Thoracic aorta (tissue), 2 donors: ENCODE measurements at places on chromosomes 6 and 20.

DNA sequence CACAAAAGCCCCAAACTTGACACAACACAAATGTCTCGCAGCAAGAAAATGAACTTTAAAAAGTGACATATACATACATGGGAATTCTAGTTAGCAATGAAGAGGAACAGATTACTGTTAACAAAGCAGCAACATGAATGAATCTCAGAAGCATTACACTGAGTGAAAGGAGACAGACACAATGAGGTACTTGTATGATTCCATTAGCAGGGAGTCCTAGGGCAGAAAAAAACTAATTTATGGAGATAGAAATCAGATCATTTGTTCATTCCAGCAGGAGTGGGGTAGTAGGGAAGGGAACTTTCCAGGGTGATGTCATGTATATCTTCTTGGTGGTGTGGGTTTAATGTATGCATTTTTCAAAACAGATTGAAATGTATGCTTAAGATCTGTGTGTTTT lies 524.4 kb downstream of the KIF16B start:
- no peak for DNase-seq

- no peak for DNase-seq
Observed at GRCh38 chr6:80550748-80551147, 444.3 kb downstream of the BCKDHB start.

DNA sequence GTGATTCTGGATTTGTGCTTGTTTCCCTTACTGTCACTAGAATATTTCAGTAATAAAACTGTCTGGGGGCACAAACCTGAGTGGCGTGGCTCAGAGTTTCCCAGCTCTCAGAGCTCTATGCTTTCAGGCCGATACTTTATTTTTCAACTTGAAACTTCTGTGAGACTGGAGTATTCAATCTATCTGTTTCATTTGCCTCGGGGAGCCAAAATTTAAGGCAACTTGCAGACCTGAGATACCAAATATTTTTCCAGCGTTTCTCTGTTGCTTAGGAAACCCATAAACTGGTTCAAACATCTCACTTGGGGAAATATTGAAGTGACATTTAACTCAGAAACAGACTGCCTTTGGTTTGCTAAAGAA lies 74.7 kb downstream of the SOBP start:
- no peak for DNase-seq

GRCh38 chr6:44064089-44064947 lies 62.9 kb downstream of the MRPL14 start:
- DNase-seq: peak; percentile 43

GRCh38 chr6:10310330-10310653 lies 104.6 kb downstream of the TFAP2A start:
- no peak for DNase-seq

- no peak for DNase-seq
Observed at GRCh38 chr20:56433221-56433879, 21.3 kb downstream of the CASS4 start.

GRCh38 chr6:17894905-17895304 lies 92.5 kb downstream of the KIF13A start:
- DNase-seq: no peak

- peak; percentile 86 for DNase-seq
Observed at GRCh38 chr6:149746147-149746946, at the start of gene NUP43. NUP43 (minus strand) TSS chr6:149746529; CDS start chr6:149746495, 34 bp downstream.

DNA sequence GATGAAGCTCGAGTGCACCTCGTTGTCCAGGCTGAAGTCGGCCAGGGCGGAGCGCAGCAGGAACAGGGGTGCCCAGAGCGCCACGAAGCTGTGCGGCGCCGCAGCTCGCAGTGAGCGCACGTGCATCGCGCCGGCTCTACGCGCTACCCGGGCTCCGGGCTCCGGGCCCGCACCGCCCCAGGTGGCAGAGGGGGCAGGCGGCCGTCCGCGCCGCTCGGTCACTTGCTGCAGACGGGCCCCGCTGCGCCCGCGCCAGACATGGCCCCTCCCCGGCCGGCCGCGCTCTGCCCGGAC lies 497 bp downstream of the BMP7 start:
- no peak for DNase-seq

GRCh38 chr6:29071831-29072723 lies 15.0 kb downstream of the OR2B3 start:
- DNase-seq: no peak

- DNase-seq: no peak
Observed at GRCh38 chr6:161694995-161695394, 421.1 kb upstream of the AGPAT4 start.

DNA sequence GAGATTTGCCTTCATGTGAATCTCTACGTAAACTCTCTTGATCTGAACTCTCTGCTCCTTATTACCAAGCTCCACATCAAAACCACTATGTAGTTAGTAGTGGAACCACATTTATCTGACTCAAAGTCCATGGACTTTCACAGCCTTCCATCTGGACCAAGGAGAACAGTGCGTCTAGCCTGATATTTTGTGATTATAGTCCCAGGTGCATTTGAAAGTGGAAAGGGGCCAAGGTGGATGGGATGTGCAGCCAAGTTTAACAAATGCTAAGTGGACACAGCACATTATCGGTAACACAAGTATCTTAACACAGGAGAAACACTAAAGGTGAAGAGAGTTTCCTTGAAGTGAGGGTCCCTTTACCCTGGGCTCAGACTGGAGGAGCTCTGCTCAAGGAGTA lies 281.2 kb upstream of the SGK1 start:
- DNase-seq: no peak

- no peak for DNase-seq
Observed at GRCh38 chr20:59661153-59661552, 56.8 kb downstream of the PHACTR3 start.

DNA sequence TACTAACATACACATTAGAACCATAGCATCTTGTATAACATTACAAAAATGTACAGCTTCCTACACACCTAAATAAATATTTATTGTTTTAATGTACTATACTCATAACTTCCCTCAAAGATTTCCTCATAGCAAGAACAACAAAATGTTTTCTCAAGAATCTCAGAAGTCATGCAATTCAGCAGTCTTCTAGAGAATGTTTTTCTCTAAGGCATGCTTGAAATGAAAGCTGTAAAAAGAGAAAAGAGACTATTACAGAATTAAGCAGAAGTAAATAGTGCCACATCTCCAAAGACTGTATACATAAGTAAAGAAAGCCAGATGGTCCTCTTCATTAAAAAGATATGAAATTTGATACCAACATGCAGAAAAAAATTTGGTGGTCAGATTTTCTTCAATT lies 672.2 kb downstream of the EPM2A start:
- no peak for DNase-seq

- DNase-seq: no peak
Observed at GRCh38 chr6:36505744-36506534, 41.3 kb downstream of the STK38 start.

DNA sequence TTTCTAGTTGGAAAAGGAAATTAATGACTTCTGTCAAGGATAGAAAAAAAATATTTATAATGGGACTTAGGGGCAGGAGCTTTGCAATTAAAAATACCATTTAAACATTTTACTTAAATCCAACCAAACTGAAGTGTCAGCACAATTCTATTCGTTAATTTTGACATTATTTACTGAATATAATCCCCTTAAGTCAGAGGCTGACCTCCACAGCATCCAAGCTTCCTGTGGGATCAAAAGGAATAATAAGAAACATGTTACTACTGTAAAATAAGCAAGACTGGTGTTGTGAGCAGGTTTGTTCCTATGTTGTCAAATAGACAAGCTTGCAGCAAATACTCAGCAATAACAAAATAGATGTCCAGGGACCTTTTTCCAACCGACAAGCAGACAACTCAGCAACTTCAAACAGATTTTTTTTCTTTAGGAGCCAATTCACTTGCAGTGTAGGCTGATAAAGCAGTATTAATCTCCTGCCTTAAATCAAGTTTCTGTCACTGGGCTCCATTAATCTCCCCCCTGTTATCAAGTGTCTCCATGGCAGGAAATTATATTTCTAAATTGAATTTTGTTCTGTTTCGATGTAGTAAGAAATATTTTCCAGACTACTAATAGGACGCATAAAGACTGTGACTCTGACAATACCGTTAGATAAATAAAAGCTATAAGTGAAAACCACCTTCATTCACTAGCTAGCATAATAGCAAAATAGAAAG lies 157.4 kb downstream of the HACE1 start:
- DNase-seq: no peak

GRCh38 chr6:45837541-45838200 lies 178.0 kb downstream of the CLIC5 start:
- DNase-seq: no peak

- no peak for DNase-seq
Observed at GRCh38 chr20:53515749-53516148, 77.9 kb downstream of the ZNF217 start.

GRCh38 chr6:141460743-141461484 lies 671.8 kb upstream of the GJE1 start:
- no peak for DNase-seq

DNA sequence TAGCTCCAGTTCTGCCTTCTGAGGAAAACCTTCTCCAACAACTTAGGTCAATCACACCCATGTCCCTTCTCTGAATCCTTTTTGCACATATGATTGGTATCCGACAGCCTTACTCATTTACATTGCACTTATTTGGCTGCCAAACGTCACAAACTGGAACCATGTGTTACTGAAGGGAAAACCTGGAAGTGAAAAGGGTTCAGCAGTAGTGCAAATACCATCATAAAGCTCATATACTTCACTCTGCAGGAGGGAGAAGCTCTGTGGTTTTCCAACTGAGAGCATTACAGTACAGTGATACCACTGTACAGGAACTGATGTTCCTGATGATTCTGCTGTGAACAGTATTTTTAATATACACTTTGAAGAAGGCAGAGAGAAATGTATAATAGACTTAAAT lies 87.8 kb downstream of the SLC16A10 start:
- no peak for DNase-seq

DNA sequence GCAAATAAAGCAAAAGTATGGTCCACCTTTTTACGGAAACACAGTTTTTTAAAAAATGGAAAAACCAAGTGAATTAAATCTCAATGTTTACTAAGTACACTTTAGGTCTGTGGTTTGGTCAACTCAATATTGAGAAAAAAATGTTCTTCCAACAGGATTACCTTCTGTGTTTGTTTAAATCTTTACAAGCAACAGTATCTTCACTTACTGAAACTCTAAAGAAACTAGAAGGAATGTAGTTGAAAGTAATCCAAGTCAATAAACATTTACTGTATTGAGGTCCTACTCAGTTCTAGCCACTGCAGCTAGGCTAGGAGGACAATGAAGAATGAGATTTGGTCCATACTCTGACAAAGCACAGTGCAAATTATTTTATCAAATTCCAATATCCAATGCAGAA lies 80.1 kb downstream of the ASCC3 start:
- DNase-seq: no peak

- DNase-seq: no peak
Observed at GRCh38 chr6:143575901-143576426, 64.4 kb upstream of the FUCA2 start.

GRCh38 chr6:131213501-131213990 lies 78.3 kb downstream of the AKAP7 start:
- DNase-seq: no peak

DNA sequence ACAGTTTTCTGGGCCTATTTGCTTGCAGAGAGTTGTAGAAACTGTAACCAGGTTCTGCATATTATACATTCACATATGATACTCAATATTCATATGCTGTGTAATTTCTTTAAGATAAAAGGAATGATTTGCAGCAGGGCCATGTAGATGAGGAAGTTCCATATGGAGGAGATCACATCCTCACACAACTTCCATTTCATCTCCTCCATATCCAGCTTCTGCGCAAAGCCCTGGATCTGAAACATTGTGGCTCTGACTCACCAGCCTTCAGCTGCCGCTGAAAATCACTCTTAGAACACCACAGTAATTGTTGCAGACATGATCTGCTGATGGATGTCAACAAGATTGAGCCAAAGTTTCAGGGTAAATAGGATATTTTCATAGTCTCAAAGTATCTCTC lies 57.7 kb downstream of the PXDC1 start:
- no peak for DNase-seq

- no peak for DNase-seq
Observed at GRCh38 chr6:101195588-101195987, 197.9 kb upstream of the GRIK2 start.

GRCh38 chr6:68638230-68638900 lies 3.3 kb downstream of the ADGRB3 start:
- no peak for DNase-seq

- DNase-seq: no peak
Observed at GRCh38 chr6:79257381-79258205, 23.1 kb upstream of the HMGN3 start.

GRCh38 chr6:107329063-107329860 lies 130.1 kb downstream of the PDSS2 start:
- DNase-seq: no peak

DNA sequence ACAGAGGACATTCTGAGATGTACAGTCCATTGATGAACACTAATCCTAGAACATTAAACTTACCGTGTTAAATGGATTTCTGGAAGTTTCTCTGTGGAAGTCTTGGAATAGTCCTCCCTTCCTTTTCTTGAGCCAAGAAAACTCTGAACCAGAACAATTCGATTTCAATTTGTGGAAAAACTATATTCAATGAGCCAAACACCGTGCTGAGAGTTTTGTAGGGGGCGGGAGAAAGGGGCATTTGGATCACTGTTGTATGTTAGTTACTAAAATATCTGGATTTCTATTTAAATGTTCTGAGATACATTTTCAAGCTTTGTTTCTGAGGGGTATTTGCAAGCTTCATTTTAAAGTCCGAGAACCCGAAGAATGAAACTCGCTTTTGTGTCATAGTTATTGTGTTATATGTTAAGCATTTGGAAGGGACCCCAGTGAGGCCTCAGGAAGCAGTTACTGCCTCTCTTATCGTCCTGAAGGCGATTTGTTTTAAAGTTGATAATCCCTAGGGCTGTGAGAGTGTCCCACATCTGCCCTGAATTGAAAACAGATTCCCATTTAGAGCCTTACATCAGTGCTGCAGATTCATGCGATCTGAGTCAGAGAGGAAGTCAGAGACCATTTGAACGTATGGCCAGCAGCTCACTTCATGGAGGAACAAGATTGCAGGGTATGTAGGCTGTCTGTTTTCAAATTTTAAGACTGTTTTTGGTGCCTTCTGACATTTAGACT lies 70.8 kb upstream of the SASH1 start:
- no peak for DNase-seq
